CD4-positive, alpha-beta T cell treated with Interleukin-6 at 100 ng/mL for 8 hours (primary cell): ENCODE measurements at places on chromosomes 7 and 10.

GRCh38 chr10:13270877-13271551, 28.9 kb downstream of the PHYH start:
- no peak for DNase-seq

- no peak for DNase-seq
Measured at GRCh38 chr7:4345004-4345403, 337.1 kb upstream of the FOXK1 start.

DNA sequence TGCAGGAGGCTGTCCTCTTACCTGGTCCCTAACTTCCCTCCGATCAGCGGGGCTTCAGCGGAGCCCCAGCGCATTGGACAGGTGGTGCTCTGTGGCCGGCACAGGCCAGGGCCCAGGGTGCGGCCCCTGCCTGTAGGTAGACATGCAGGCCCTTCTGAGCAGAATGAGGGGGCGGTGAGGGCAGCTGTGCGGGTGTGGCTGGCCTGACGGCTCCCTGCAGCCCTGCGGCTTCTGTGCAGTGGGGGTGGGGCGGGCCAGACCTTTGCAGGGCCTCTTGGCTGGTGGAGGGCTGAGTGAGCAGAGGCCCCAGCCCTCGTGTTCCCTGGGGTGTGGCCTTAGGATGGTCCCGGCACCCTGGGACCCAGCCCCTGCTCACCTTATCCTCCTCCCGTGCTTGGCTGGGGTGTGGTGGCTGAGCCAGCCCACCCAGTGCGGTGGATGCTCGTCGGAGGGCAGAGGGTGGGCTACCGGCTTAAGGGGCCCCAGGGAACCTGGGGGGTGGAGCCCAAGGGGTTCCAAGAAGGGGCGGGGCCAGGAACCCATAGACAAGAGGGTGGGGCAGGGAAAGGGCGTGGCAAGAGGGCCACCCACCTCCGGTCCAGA, 175.2 kb upstream of the TNRC18 start:
- DNase-seq = no peak

GRCh38 chr10:62620491-62620890, 184.0 kb upstream of the ADO start:
- no peak for DNase-seq

- DNase-seq = no peak
Measured at GRCh38 chr7:47216439-47216838, 365.5 kb downstream of the TNS3 start.

- DNase-seq = no peak
Measured at GRCh38 chr7:137684316-137684715, 162.5 kb downstream of the DGKI start.

DNA sequence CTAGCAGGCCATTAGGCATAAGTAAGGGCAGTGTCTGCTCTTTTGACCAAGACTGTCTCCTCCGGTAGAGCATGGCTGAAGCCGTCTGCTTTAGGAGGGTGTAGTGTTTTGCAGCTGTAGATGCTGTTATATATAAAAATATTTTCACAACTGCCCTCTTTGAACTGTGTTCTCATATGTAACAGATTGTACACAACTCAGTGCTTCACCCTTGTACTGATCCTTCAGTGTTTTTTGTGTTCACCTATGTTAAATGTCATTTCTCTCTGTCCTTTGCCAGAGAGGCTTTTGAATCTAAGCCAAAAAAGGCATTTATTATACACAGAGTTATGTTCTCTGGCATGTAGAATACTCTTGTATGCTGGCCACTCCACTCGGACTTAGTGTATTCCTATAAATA, 135.5 kb downstream of the BICC1 start:
- DNase-seq = no peak

DNA sequence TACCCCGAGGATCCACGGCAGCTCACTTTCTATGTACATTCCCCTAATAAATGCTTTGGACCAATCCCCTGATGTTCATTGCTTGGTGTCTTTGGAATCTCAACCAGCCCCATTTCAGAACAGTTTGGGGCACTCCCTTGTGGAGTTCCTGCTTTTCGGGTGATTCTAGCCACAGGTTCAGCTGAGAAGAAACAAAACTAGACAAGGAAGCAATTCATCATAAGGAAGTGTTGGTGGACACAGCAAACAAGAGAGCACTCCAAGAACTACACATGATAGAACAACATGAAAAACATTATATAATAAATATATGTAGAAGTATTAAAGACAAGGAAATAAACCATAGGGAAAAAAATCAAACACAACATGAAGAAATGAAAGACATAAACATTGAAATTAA, 6.0 kb upstream of the CCDC136 start:
- no peak for DNase-seq

GRCh38 chr10:121352231-121352855, 245.9 kb downstream of the FGFR2 start:
- DNase-seq = no peak

DNA sequence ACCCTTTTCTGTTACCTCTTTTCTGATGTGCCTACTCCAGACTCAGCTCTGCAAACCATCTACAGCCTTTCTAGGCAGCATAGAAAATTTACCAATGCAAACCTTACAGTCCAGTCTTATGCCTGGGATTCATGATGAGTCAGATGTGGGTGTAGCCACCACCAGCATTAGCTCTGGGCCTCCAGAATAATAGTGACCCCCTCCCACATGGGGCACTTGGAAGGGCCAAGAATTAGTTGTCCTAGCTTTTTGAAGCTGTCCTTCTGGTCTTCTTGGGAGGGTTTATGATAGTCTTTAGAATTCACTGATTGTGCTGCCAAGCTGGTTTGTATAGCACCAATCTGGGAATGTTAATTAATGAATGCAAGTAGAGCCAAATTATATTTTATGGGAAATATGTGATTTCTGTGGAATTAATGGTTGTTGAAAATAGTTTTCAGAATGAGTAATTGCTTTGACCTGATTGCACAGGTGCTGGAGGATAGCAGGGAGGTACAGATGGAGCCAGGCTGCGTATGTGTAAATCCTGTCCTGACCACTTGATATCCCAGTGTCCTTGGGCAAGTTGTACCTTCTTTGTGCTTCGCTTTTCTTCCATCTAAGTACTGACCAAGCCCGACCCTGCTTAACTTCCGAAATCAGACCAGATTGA, 94.8 kb downstream of the CPED1 start:
- DNase-seq = no peak

GRCh38 chr10:3592424-3592823, 192.6 kb downstream of the KLF6 start:
- DNase-seq = no peak

DNA sequence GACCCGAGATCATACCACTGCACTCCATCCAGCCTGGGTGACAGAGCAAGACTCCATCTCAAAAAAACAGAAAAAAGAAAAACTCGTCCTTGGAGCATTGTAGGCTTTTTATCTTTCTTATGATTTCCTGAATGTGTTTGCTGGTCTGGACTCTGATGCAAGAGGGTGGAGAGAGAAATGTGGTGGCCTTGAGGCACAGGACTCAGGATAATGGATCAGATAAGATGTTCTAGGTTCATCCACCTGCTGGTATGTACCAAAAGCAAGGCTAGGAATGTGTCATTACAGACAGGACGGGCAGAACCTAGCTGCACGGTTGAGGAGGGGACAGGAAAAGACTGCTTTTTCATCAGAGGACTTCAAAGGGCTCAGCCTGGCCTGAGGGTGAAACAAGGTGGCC, 33.5 kb downstream of the GCC1 start:
- DNase-seq = no peak

- no peak for DNase-seq
Measured at GRCh38 chr7:155759740-155760430, 52.4 kb downstream of the SHH start.

GRCh38 chr10:60733517-60733822, 44.8 kb upstream of the CDK1 start:
- peak; percentile 42 for DNase-seq

GRCh38 chr10:2994221-2994961, 73.0 kb upstream of the PFKP start:
- no peak for DNase-seq

GRCh38 chr7:148799893-148800555, 84.1 kb downstream of the EZH2 start:
- DNase-seq = no peak

DNA sequence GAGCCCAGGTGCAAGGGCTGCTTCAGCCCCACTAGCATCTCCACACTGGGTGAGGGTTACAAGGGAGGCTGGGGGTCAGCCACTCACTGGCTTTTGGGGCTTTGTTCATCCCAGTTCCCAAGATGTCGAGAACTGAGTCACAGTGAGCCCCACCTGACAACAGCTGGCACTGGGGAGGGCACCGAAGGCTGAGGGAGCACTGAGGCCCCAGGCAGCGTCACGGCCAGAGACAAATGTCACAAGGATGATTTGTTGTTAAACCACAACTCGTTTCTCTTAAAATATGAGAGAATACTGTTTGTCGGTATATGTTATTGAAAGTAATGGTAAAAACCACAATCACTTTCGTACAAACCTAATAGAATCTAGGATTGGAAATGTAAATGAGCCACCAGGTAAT, 219.9 kb downstream of the CELF2 start:
- no peak for DNase-seq

DNA sequence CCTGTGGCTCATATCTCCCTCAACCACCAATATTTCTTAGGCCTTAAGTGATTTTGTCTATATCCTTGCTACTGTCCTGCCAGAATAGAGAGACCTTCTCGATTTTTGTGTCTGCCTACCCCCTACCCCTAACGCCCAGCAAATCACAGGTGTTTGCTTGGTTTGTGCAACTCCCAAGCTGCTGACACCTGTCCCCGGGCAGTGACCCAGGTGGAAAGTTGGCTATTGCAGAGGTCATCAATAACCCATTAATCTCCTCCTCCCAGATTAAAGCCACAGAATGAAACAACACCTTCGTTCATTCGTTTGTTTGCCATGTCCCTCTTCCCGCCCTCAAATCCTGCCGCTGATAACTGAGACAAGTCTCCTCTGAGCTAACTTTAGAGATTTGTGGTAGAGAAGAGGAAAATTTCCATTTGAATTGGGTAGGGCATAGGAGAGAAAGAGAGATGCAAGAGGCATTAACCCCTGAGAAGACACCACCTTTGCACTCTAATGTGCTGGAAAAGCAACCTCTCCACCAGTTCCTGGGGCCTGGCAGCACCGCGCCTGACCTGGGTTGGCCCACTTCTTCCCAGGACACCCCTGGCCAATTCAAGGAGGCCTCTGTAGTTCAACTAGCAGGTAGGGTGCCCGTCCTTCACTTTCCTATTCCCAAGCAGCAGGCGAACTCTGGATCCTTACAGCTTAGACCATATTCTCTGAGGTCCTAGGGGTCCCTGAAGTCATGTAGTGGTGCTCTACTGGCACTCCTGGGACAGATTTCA, 3.0 kb downstream of the NEUROG3 start:
- no peak for DNase-seq

DNA sequence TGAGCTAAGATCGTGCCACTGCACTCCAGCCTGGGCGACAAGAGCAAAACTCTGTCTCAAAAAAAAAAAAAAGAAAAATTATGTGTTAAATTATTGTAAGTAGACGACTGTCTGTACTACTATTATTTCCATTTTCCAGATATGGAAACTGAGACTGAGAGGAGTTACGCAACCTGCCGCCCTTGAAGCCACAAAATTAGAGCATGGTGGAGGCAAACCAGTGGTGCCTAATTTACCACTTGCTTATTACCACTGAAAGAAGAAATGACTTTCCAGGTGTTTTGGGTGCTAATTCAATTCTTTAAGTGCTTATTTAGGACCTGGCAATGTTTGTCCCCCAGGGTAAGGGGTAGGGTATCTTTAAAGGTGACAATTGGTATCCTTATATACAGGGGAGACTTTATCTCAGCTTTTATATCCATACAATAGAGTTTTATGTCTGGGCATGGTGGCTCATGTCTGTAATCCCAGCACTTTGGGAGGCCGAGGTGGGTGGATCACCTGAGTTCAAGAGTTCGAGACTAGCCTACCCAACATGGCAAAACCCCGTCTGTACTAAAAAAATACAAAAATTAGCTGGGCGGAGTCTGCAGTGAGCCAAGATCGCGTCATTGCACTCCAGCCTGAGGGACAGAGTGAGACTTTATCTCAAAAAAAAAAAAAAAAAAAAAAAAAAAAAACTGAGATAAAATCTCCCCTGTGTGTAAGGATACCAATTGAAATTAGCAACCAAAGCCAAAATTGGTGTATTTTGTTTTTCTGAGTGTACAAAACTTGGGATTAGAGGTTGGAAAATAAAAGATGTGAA, 16.6 kb upstream of the CAMK1D start:
- no peak for DNase-seq

GRCh38 chr7:12222889-12223579, 11.9 kb downstream of the TMEM106B start:
- peak; percentile 30 for DNase-seq

GRCh38 chr7:25031432-25031831, 51.5 kb upstream of the OSBPL3 start:
- no peak for DNase-seq

DNA sequence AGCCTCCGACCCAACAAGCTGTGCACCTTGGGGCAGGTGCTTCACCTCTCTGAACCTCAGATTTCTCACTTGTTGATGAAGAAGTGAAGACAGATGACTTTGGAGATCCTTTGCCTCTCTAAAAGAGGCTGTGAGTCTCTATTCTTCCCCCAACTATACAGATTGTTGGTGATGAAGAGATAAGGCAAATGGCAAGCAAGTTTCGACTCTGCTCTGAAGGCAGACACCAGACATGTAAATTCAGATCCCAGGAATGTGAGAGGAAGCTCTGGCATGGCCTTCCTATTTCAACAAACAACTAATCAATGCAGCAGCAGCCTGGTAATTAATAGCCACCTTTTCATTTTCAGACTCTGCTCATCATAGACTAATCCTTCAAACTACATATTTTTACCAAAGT, 74.2 kb upstream of the EGR2 start:
- DNase-seq = no peak

DNA sequence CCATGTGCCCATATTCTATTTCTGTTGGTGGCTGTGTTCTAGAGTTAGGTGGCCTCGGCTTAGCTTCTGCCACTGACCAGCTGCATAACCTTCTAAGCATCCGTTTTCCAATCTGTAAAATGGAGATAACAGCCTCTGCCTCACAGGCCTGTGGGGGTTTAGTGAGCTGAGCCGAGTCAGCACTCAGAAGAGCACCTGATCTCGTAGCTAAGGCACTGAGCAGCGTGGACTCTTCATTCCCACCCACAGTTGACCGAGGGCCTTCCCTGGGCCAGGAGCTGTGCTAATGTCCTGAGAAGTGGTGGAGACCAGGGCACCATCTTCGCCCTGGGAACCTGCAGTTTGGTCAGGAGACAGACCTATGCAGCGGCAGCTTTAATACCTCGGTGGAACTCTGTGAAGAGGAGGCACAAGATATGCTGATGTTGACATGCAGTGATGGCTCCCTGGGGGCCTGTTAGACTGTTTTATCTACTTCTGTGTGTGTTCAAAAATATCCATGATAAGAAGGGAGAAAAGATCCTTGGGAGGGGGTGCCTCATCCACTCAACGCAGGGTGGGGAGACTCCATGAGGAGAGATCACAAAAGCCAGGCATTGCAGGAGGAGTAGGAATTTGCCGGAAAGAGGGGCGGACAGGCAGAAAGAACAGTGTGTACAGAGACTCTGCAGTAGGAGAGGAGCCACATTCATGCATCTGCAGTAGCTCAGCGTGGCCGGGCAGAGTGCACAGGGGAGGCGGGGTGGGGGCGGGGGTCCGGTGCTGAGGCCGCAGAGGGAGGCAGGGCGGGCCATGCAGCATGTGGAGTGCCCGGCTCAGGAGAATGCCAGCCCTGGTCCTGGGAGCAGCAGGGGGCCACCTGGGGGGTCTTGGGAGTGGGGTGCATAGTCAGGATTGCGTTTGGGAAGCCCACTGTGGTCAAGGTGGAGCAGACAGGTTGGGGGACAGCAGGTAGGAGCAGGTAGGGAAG, 136.8 kb downstream of the C10orf105 start:
- DNase-seq = no peak

GRCh38 chr7:39560408-39560807, 5.8 kb upstream of the YAE1 start:
- no peak for DNase-seq

GRCh38 chr10:44463511-44464121, 78.7 kb upstream of the CXCL12 start:
- no peak for DNase-seq

- DNase-seq = no peak
Measured at GRCh38 chr7:71308096-71308495, 176.2 kb downstream of the GALNT17 start.
